ENCODE measurements at places on chromosomes 3 and 15.

DNA sequence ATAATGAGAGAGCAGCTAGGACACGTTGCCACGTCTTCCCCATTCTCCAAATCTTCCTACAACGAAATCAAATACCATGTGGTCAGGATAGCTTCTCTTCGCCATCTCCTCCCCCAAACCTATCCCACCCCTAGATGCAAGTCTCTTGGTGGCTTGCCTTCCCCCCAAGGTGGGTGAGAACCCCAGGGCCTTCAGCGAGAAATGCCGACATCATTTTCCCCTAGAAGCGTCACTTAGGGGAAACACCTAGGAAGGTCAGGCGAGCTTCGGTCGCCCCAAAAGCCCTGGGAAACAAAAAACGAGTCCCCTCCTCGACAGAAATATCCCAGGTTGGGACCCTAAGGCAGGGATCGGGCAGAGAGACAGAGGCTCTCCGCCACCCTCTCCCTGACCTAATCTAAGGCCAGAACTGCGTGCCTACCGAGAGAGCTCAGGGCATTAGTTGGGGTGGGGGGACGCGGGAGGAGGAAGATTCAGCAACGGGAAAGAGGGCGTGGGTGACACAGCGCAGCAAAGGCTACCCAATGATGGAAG lies 502 bp downstream of the DPH3 start:
- no peak for DNase-seq

DNA sequence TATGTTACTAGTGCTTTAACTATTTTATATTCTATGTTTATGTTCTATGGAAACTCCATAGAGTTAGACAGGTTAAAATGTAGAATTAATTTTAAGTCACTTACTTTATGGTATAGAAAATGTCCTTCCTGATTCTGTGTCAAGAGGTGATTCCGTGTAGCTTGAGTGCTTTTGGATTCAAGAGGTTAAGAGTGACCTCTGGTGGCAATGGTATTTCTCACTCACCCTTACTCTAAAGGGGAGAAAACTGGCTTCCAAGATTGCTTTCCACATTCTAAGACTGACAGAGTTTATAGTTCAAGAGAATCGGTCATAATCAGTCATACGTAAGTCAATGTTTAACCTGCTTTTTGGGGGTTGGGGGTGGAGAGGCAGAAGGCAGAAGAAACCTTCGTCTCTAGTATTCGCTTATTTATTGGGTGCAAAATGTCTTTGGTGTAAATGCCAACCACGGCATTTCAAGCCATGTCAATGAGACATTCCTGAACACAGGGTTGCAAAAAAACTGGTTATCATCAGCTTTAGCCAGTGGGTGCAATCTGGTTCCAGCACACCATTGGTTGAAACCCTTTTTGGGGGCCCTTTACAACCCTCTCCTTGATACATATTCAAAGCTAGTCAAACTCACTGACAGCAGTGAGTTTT lies 92.0 kb upstream of the VGLL3 start:
- DNase-seq: peak; percentile 37

GRCh38 chr15:101637038-101637437 lies 15.1 kb downstream of the TM2D3 start:
- DNase-seq: no peak

DNA sequence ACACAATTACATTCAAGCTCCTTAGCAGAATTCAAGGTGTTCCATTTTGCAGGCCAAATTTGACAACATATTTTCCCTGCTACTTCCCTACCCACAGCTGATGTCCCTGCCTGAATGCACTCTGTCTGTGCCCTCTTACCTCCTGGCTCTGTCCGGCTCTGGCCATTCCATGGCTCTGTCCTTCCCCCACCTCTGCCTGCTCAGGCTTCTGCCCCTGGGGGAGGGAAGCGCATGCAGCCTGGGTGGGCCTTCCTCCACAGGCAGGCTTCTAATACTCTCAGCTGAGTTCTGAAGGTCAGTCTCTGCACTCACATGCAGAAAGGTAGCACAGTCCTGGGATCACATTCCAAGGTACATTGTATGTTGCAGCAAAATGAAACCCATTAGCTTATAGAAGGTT lies 113.6 kb upstream of the CACNA2D3 start:
- DNase-seq: no peak

DNA sequence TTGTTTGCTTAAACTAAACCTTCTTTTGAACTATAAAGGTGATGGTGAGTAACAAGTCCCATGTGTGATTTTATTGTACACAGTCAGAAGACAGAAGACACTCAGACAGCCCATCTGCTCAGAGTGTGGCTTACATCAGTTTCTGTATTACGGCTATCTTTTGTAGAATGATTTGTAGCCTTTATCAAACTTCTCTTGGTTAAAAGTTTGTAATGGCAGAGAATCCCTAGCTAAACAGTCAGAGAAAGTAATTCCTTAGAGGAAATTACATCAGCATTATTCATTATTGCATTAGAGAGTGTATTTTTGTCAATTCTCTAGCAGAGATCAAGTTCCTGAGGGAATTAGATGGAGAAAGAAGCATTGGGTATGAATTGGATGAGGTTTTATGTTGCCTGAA lies 500.8 kb downstream of the CNTN4 start:
- no peak for DNase-seq

DNA sequence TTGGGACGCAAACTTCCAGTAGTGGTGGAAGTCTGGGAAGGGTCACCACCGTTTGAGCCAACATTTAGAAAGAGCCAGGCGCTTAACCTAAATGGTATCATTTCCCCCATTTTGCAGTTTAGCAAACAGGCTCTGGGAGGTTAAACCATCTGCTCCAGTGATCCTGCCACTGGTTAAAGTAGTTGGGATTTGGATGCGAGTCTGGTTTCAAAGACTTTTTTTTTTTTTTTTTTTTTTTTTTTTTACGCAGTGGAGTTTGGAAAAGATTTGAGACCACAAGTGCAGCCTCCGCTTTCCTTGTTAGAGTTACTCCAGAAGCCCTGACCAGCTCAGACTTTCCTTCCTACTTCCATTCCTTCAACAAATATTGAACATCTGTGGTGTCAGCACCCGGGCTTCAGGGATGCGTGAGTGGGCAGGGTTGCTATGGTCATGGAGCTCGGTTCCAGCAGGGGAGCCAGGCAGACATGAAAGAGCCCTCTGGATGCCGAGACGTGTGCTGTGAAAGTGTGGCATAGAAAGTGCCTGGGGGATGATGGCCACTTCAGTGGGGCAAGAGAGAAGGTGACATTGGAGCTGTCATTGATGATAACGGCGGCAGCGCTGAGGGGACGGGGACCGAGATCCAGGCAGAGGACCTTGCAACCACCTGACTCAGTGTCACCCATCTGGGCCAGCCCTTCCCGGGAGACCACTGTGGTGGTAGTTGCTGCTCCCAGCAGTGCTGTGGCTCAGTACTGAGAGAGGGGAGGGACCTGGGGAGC lies 1.1 kb upstream of the RNU6-1 start:
- DNase-seq: no peak

- DNase-seq: no peak
These were observed 20.3 kb downstream of the GPR160 start for GRCh38 chr3:170058127-170058526.

DNA sequence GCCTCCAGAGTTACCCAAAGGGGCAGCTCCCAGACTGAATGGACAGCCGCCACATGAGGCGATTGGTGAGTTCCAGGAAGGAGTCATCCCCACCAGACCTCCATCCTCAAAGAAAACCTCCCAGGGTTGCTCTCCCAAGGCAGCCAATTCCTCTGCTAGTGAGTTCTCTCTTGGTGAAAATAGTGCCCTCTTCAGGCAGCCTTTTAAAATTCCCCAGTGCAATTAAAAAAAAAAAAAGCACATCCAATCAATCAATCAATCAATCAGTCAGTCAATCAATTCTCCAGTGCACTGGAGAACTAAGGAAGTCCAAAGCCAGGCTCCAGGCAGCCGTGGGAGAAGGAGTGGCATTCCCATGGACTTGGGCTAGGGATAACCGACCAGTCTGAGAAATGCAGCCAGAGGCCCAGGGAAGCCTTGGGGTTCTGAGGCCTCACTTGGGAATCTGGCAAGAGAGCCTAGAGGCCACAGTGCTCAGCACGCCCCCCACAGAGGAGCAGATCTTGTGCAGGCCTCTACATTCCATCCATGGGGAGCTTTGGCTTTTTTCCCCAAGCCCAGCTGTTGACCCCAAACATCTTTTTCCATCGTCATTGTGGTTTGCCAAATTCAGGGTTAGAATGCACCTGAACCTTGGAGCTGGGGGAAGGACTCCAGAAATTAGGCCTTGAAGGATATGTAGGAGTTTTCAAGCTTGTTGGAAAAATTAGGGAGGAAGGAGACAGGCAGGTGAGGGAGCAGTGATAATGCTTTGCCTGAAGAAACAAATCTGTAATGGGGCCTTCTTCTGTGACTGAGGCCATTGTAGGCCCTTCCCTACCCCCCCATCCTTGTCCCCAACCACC lies 4.8 kb downstream of the PAQR5 start:
- DNase-seq: no peak

GRCh38 chr3:107989661-107990060 lies 101.2 kb downstream of the CD47 start:
- no peak for DNase-seq

DNA sequence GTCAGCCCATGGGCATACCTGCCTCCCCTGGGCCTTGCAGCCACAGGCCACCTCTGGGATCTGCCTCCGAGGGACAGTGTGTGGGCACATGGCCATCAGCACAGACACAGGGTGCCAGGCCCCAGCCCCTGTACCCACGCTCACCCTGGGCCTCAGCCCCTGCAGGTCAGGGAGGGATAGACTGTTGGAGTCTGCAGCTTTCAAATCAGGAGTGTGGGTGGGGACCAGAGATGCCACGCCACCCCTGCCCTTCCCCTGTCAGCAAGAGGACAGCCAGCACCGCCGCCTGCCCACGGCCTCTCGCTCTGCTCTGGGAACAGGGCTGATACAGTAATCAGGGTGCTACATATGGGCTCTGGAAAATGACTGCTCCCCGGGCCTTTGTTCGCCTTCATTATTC lies 72.7 kb downstream of the DNAJB8 start:
- no peak for DNase-seq

- DNase-seq: no peak
These were observed 651 bp downstream of the ACTC1 start for GRCh38 chr15:34794590-34795206.

Measured in right renal cortex interstitium (tissue), 3 donors.